ENCODE measurements at places on chromosomes 4 and X. TPM values are rescaled to one million over a fixed set of nuclear protein-coding genes. Genes with fewer than 3 reads are reported as not detected.

The CACNA1F gene
- total RNA-seq: not detected

The IL15 gene
- total RNA-seq: 11.6 TPM

The RNF212 gene
- total RNA-seq: 3.0 TPM

The KLF8 gene
- 3.0 TPM for total RNA-seq

The RPL10 gene
- total RNA-seq: 1,322 TPM

The TMEM31 gene
- 0.32 TPM for total RNA-seq

The PHEX gene
- 0.43 TPM for total RNA-seq

The CRMP1 gene
- total RNA-seq: under 0.01 TPM

The MAGEB10 gene
- not detected for total RNA-seq

The DCTD gene
- total RNA-seq: 116 TPM

The ADH7 gene
- total RNA-seq: not detected

The C1GALT1C1 gene
- total RNA-seq: 84.2 TPM

The TEX13B gene
- not detected for total RNA-seq

The GRPR gene
- 0.32 TPM for total RNA-seq

The TAF1 gene
- 27.1 TPM for total RNA-seq

The TEX11 gene
- total RNA-seq: not detected

The FRG1 gene
- 31.2 TPM for total RNA-seq

The FGF16 gene
- not detected for total RNA-seq

The NIPAL1 gene
- 1.6 TPM for total RNA-seq

The TLR10 gene
- not detected for total RNA-seq

The SPANXB1 gene
- not detected for total RNA-seq

The PAGE4 gene
- total RNA-seq: not detected

The IQCM gene
- total RNA-seq: not detected

The CD38 gene
- total RNA-seq: under 0.01 TPM

The ASMT gene
- not detected for total RNA-seq

The FGF5 gene
- total RNA-seq: 6.1 TPM

The DRP2 gene
- 2.6 TPM for total RNA-seq

The ZNF630 gene
- total RNA-seq: 0.32 TPM

The TLL1 gene
- total RNA-seq: 19.0 TPM

The FIP1L1 gene
- total RNA-seq: 72.5 TPM

The NUDT11 gene
- total RNA-seq: 12.1 TPM

The MAD2L1 gene
- 13.5 TPM for total RNA-seq

The EOLA1 gene
- total RNA-seq: 12.2 TPM

The SYN1 gene
- 0.32 TPM for total RNA-seq

The EXOC1L gene
- total RNA-seq: not detected

The SLC2A9 gene
- total RNA-seq: 0.43 TPM

The UGT2B11 gene
- not detected for total RNA-seq

The DAPP1 gene
- total RNA-seq: not detected

The EDA gene
- total RNA-seq: not detected

The CPE gene
- total RNA-seq: 3.5 TPM

The FANCB gene
- total RNA-seq: 17.3 TPM

The BMX gene
- under 0.01 TPM for total RNA-seq

The GPR143 gene
- total RNA-seq: 0.43 TPM

The TMEM35A gene
- 1.9 TPM for total RNA-seq

The ENPP6 gene
- total RNA-seq: not detected

The SPANXC gene
- total RNA-seq: not detected

The PNMA5 gene
- total RNA-seq: 0.64 TPM

The MMRN1 gene
- not detected for total RNA-seq

The ITGB1BP2 gene
- 6.5 TPM for total RNA-seq

The DUX4 gene
- not detected for total RNA-seq

The PLAC1 gene
- total RNA-seq: 0.43 TPM

The NAA11 gene
- 0.97 TPM for total RNA-seq

The MAGEA9B gene
- total RNA-seq: under 0.01 TPM

The NOA1 gene
- 16.8 TPM for total RNA-seq

The CHRDL1 gene
- total RNA-seq: under 0.01 TPM

The SSX2B gene
- total RNA-seq: 0.32 TPM

All from fibroblast of villous mesenchyme (primary cell).